ENCODE measurements at places on chromosomes 6 and 20.

DNA sequence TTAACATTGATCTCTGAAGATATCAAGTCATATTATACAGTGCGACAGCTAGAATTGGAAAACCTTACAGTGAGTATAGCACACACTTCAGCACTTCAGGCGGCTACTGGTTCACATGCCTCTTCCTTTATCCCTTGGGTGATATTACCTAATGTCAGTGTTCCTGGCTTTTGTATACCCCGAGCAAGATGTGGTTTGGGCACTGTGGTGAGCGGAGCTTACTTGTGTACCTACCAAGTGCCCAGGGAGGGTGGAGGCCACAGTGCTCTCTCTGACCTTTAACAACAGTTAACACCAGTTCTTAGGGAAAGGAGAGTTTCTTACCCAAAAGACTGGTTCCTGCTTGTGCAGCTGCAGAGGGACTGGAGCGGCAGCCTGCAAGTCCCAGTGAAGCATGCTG lies 64.4 kb downstream of the PTPN1 start:
- no peak for DNase-seq

DNA sequence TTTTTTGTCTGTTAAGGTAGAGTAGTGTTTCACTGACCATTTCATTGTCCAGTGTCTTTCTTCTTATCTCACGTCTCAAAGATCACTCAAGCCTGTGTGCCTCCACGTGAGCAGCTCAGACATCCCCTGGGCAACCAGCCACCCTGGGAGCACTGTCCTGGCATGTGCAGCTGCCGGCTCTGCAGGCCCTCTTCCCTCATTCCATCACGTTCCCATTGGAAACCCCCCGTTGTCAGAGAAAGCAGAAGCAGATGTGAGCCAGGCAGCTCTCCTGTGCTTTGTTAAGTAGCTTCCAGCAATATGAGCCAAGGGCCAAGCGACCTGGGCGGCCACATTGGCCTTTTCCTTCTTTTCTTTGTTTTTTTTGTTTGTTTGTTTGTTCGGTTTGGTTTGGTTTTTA lies 233.2 kb upstream of the SYNDIG1 start:
- no peak for DNase-seq

GRCh38 chr20:62710886-62711702 lies 2.5 kb downstream of the NTSR1 start:
- DNase-seq = peak; percentile 78

GRCh38 chr6:117776441-117776840 lies 101.2 kb downstream of the NUS1 start:
- no peak for DNase-seq

DNA sequence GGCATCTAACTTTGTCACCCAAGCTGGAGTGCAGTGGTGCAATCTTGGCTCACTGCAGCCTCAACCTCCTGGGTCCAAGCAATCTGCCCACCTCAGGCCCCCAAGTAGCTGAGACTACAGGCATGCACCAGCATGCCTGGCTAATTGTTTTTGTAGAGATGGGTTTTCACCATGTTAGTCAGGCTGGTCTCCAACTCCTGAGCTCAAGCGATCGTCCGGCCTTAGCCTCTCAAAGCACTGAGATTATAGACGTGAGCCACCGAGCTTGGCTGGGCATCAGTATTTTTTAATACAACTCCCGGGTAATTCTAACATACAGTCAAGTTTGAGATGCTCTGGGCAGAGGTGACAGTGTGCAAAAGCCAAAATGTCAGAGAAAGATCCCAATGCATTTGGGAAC lies 73.5 kb downstream of the NFATC2 start:
- DNase-seq = no peak

- DNase-seq = no peak
These were observed 519.7 kb upstream of the ID4 start for GRCh38 chr6:19317431-19317986.

- no peak for DNase-seq
These were observed 109.9 kb upstream of the THBS2 start for GRCh38 chr6:169363590-169363989.

- DNase-seq = no peak
These were observed 84.7 kb upstream of the AKAP12 start for GRCh38 chr6:151155095-151155494.

DNA sequence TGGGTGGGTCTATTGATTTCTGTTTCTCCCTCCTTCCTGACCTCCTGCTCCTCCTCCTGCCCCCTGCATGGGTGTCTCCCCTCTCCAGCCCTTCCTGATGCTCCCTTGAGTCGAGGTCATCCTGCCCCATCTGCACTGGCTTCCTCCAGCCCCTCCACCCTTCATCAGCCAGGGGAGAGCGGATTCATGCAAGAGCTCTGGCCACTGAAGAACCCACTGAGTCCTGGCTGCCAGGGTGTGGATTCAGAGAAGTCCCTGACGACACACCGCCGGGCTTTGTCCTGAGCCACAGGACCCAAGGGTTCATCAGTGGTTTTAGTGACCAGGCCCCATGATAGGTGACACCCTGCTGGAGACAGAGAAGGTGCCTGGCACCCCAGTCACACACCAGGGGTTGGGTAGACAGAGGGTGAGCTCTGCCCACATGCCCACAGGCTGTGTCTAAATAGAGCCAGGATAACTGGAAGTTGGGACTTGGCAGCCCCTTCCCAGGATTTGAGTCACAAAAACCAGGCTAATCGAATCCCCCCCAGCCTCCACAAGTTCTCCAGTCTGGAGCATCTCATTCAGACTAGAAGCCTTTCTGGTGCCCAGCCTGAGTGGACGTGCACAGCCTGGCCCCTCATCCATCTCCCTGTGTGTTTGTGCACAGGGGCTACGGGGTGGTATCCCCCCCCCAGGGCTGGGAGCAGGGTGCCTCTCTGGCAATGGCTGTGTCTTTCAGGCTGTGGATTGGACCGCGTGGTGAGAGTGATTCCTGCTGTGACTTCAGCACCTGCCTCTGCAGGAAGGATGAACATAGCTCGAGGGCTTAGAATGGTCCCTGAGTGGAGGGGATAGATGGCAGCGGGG lies 1.2 kb downstream of the GFRA4 start:
- DNase-seq = no peak

DNA sequence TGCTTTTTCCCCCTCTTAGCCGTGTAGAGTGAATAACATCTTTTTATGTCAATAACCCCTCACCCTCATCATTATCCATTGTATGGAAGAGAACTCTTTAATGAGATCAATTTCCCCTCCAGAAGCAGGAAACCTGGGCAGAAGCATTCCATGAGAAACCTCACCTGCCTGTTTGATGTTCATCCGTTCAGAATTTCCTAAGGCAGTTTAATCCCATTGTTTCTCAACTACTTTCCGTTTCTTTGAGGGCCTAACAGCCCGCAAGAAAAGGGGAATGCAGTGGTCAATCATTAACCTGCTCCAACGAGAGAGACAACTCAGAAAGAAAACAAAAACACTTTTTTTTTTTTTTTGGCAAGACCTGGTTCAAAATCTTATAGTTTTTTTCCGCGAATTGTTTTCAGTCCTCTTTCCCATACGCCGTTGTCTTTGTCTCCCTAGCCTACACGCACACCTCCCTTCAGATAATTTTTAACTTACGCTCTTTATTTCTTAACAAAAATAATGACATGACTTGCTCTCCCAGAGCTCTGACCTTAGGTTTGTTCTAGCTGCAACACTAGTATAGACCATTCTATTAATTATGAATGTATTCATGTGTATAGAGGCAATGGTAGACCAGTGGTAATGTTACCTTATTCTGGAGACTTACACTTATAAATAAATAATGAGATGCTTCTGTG lies 25.6 kb upstream of the ID4 start:
- peak; percentile 45 for DNase-seq

DNA sequence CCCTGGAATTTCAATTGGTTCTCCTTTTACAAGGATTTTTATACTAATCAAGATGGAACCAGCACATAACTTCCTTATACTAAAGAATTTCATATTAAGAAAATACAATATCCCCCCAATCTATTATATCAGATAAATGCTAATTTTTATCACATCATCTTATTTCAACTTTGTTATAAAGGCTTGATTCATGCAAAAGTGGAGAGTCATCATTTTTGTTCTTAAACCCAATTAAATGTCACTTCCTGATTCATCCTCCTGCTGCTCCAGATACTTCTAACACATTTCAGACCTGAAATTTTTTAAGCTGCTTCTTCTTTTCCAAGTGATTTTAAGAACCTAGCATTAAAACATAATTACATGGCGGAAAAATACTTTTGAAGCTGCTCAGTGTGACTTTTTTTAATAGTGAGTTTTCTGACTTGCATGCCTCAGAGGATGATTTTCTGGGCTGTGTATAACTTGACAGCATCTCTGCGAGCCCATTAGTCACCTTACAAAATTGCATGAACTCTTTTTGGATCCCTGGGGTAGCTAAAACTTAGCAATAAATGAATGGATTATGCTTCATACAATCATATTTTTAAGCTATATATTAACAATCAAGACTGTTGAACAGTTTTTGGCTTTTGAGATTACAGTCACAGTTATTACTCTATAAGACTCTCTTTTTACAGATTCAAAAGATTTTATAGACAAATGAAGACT lies 134.1 kb downstream of the ELOVL4 start:
- DNase-seq = no peak

DNA sequence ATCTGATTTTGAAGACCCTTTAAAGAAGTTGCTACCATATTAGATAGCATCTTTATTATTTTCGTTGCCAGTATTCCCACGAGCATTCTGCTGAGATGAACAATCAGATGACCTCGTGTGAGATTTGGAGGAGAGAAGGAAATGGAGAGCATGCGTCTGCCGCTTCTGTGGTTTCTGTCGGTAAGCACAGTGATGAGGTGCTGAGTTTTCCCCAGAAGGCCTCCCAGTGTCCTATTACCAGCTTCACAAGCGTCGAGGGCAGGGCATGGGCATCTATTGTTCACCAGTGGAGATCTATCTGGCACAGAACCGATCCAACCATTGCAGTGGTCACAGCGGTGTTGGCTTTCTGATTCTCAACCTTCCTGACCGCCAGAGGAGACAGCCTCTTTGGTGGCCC lies 29.4 kb downstream of the TRAF3IP2 start:
- DNase-seq = no peak

Data from Calu3 (cell line).